T-helper 2 cell (primary cell): ENCODE measurements at places on chromosomes 4 and X.

DNA sequence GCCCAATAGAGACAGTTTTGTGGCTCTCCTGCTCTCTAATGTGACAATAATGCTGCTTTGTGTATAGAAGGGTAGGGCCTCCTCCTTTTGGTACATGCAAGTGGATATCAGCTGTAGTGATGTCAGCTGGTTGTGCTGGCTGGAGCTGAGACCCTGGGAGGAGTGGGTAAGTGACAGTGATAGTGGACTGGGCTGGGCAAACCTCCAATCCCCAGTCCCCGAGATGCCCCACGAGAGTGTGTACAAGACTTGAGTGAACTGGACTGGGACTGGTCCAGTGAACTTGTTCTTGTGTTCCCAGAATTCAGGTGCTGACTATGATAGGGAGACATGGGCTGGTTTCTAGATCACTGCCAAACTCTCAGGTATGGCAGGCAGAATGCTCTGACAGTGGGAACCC lies 583.6 kb upstream of the PCDH10 start:
- DNase-seq = no peak

DNA sequence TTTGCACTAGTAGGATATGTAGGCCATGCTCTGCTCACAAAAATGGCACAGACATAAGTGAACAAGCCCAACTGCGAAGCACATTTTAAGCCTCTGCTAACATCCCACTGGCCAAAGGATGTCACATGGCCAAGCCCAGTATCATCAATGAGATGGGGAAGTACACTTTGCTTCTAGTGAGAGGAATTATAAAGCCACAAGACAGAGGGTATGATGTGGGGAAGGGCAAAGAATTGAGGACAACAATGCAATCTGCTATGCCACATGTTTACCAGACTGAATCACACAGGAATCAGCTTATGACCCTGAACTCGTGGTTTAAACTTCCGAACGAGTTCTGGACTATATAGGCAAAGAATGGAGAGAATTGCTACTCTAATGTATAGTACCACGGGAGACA lies 39.1 kb downstream of the SUPT20HL1 start:
- no peak for DNase-seq

DNA sequence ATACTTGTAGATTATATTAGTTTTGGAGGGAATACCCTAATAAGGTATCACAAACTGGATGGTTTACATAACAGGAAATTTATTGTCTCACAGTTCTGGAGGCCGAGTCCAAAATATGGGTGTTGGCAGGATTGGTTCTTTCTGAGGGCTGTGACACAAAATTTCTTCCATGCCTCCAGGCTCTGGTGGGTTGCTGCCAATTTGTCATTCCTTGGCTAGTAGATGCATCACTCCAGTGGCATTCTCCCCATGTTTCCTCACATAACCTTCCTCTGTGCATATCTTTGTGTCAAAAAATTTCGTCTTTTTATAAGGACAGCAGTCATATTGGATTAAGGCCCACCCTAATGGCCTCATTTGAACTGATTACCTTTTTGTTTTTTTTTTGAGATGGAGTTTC lies 49.3 kb downstream of the APELA start:
- no peak for DNase-seq

GRCh38 chrX:68832101-68832416 lies 3.2 kb downstream of the EFNB1 start:
- DNase-seq = no peak

GRCh38 chr4:53963781-53964180 lies 100.6 kb downstream of the CHIC2 start:
- no peak for DNase-seq

- DNase-seq = no peak
Measured at GRCh38 chrX:132631579-132632232, 142.9 kb upstream of the MBNL3 start.

- peak; percentile 34 for DNase-seq
Measured at GRCh38 chr4:77952457-77952856, 89.8 kb downstream of the MRPL1 start.

- no peak for DNase-seq
Measured at GRCh38 chrX:46916273-46916672, 4.1 kb downstream of the JADE3 start.

DNA sequence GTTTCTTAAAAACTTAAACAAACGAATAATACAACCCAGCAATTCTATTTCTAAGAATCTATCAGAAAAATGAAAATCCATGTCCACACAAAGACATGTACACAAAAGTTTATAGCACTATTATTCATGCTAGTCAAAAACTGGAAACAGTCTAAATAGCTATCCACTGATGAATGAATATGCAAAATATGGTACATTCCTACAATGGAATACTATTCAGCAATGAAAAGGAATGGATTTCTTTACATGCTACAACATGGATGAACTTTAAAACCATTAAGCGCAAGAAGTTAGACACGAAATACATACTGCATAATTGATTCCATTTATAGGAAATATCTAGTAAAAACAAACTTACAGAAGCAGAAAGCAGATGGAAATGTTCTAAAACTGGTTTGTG lies 43.3 kb downstream of the HELT start:
- DNase-seq = no peak

- DNase-seq = peak; percentile 52
Measured at GRCh38 chrX:40104630-40104984, 6.8 kb upstream of the BCOR start.

DNA sequence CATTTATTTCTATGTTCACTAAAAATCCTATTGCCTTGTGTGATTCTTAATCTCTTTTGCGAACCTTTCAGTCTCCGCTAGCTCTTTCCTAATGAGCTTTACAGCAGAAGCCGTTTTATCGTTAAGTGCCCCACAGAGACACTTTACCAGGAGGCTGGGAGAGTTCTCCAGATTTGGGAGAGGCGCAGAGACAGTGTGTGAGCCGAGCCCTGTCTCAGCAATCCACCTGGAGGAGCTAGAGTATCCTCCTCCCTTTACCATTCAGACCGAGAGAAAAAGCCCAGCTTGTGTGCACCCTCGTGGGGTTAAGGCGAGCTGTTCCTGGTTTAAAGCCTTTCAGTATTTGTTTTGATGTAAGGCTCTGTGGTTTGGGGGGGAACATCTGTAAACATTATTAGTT lies 54.9 kb upstream of the MTM1 start:
- DNase-seq = no peak

- peak; percentile 10 for DNase-seq
Measured at GRCh38 chr4:55444827-55445226, 49.1 kb downstream of the TMEM165 start.

DNA sequence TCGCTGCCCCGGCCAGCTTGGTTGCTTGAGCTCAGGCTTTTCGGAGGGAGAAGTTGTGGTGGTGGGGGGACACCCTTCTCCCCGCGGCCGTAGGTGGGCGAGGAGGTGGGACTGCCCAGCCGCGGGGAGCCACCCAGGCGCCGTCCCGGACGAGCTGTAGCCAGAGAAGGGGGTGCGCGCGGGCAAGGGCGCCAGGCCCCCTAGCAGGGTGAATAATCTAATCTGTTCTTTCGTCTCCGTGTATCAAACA lies 3.1 kb downstream of the MID1IP1 start:
- DNase-seq = no peak

- DNase-seq = no peak
Measured at GRCh38 chr4:32184186-32184585, 1464.0 kb downstream of the PCDH7 start.

GRCh38 chr4:55406545-55406944 lies 10.8 kb downstream of the TMEM165 start:
- DNase-seq = no peak

DNA sequence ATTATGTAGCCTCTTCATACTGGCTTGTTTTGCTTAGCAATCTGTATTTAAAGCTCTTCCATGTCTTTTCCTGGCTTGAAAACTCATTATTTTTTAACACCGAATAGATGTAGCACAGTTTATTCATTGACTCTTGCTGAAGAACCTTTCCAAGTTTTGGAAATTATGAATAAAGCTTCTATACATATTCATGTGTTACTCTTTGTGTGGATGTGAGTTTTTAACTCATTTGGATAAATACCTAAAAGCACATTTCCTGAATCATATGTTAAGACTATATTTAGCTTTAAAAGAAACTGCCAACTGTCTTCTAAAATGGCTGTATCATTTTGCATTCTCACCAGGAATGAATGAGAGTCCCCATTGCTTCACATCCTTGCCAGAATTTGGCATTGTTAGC lies 2061.7 kb upstream of the AGA start:
- no peak for DNase-seq

- DNase-seq = no peak
Measured at GRCh38 chrX:84479086-84479485, 23.2 kb downstream of the HDX start.

DNA sequence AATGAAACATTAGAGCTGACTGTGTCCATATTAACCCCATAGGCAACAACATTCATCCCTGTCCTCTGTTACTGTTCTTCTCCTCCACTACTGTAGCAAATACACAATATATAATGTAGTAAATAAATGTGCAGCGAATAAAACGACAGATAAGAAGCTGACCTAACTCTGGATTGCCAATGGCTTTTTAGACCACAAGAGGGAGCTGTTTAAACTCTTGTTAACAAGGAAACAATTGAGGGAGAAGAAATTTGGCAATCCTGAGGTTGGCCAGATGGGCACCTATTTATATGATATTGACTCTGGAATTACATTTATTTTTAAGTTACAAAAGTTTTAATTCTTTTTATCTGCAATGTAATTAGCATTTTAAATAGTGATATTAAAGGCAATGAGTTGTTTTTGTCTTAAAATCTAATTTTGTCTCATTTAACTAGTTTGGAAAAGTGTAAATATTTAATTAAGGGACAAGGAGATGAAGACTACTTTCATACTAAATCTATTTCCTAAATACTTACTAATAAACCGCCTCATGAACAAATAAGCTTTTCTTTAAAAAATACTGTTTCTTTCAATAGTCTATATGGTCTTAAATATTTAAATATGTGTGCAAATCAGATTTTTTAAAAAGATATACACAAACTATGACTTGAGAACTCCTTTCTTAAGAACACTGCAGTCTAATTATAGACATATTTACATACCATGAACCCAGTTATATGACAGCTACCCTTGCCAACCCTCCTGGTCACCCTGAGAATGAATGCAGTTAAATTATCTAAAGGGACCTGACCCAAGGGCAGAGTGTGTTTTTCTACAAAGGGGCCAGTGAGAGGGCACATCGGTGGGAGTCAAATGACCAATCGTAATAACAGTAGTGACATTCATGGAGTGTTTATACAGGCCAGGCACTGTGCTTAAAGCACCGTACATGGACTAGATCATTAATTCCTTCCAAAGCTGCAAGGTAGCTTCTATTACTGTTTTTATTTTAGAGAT lies 52.9 kb upstream of the HPF1 start:
- DNase-seq = peak; percentile 52

- DNase-seq = no peak
Measured at GRCh38 chr4:1008840-1009541, 2.4 kb upstream of the FGFRL1 start.

DNA sequence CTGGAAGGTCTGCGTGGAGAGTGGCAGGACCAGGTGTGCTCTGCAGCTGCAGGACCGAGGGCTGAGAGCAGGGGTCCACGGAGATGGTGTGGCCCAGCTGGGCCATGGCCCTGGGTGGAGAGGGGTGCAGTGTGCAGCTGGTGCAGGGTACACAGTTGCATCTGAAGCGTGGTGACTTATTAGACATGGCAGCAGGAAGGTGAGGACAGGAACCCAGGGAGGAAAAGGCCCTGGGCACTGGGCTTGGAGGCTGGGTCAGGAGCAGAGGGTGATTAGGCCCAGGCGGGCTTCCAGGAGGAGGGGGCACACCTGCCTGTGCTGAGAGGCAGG lies 214.6 kb upstream of the PSAPL1 start:
- DNase-seq = no peak

DNA sequence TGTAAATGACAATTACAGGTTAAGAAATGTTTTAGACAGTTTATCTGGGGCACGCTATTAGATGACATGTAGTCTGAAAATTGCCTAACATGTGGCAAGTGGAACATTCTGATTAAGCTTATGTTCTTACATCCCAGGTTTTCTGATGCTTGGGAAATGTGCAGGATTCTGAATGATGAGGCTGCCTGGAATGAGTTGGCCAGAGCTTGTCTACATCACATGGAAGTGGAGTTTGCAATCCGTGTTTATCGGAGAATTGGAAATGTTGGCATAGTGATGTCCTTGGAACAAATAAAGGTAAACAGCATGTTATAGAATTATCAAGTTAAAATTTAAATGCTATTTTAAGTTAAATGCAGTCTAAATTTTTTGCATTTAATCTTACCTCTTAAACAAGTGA lies 49.3 kb downstream of the WDR19 start:
- no peak for DNase-seq

DNA sequence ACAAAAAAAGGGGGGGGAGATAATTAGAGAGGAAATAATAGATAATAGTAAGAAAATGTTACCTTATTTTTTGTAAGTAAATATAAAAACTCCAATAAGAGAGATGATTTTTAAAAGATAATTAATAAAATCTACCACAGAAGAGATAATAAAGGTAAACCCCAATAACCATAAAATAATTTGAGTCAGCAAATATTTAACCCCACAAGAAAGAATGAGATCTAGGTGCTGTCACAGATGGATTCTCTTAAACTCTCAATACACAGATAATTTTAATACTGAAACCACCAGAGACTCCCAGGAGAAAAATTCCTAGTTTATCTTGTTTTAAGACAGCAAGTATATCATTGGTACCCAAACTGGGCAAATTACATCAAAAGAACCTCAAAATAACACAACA lies 341.4 kb downstream of the ANK2 start:
- no peak for DNase-seq

DNA sequence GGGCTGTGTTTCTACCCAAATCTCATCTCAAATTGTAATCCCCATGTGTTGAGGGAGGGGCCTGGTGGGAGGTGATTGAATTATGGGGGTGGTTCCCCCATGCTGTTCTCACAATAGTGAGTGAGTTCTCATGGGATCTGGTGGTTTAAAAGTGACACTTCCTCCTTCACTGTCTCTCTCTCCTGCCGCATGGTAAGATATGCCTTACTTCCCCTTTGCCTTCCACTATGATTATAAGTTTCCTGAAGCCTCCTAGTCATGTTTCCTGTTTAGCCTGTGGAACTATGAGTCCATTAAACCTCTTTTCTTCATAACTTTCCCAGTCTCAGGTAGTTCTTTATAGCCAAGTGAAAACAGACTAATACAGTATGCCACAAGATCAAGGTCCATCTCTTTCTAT lies 70.0 kb upstream of the MSX1 start:
- DNase-seq = no peak

- no peak for DNase-seq
Measured at GRCh38 chrX:85065512-85066198, 62.0 kb downstream of the APOOL start.

GRCh38 chr4:175539498-175539897 lies 272.6 kb downstream of the GPM6A start:
- DNase-seq = no peak

DNA sequence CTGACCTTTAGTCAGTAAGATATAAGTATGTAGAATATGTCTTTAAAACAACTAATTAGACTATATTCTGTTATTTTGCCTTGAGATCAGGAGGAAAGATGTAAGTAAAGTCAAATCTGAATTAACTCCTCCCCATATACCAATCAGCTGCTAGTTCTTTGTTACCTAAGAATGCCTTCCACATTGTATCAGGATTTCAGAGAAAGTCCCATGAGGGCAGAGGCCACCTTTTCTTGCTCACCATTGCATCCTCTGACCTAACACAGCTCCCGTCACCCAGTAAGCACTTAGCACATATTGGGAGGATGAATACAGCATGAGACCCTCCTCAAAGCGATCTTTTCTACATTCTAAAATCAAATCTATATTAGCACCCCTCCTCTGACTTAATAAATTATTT lies 87.0 kb downstream of the COL25A1 start:
- no peak for DNase-seq
